Fibroblast of villous mesenchyme (primary cell): ENCODE measurements at places on chromosomes 11 and 22. TPM values are rescaled to one million over a fixed set of nuclear protein-coding genes. Genes with fewer than 3 reads are reported as not detected.

- no peak for DNase-seq
Observed at GRCh38 chr22:37371491-37371890, 55.8 kb downstream of the ELFN2 start.

DNA sequence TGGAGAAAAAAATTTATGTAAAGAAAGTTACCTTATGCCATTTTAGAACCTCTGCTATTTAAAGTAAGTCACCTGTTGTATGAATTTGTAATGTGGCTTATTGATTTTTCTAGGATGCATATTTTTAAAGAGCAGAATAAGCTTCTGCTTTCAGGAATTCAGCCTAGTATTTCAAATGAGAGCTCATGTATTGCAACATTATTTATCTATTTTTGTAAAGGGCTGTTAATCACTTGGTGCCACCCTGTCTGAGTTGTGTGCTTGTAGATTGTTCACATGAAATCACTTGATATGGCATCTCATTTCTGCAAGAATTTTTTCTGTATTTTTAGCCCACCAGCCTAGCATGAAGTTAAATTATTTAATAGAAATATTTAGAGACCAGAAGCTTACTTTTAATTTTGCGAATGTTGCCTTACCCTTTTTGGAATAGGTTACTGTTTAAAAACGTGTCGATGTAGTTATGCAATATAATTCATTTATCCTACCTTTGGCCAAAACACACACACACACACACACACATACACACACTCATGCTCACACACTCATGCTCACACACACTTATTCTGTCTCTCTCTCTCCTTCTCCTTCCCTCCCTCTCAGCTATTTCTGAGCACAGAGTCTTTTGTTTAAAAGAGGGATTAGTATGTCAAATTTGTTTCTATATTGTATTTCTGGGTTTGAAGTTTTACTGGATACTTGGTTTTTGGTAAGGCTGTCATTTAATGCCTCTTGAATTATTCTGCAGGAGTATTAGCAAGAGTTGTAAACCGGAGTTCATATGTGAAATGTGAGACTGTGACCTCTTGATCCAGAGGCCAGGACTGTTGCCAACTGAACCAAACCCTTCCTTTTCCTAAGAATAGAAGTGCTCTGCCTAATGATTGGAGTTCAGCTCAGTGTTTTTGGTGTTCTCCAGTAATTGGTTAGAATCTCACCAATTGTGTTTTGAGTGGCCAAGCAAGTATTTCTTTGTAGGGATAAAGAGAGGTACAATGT, 34.4 kb downstream of the YAP1 start:
- DNase-seq, result peak; percentile 80

- DNase-seq, result no peak
Observed at GRCh38 chr11:78722786-78723185, 148.1 kb upstream of the NARS2 start.

DSCAML1 gene
- total RNA-seq, result not detected in 2 replicates

DNA sequence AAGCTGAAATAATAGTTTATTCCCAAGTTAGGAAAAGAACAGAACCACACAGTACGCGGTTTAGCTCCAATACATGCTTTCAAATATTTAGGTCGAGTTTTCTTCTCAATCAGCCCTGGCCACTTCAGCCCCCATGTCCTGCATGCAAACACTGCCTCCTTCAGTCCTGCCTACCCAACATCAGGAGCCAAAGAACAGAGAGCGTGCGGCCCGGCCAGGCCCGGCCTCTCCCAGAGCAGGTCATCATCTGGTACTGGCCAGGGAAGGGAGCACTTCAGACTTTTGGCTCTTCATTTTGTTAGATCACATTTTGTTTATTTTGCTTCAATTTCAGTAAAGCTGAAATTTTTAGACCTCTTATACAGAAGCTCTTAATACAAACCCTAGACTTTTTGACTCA, 6.7 kb downstream of the BRD1 start:
- no peak for DNase-seq

CRKL gene
- total RNA-seq, result 40.3 and 57.4 TPM in 2 replicates

- no peak for DNase-seq
Observed at GRCh38 chr11:107359701-107360100, 97.9 kb downstream of the CWF19L2 start.

- no peak for DNase-seq
Observed at GRCh38 chr22:47000256-47000655, 237.8 kb downstream of the TBC1D22A start.

- peak; percentile 50 for DNase-seq
Observed at GRCh38 chr22:29071261-29072045, 1.4 kb upstream of the KREMEN1 start.

DNA sequence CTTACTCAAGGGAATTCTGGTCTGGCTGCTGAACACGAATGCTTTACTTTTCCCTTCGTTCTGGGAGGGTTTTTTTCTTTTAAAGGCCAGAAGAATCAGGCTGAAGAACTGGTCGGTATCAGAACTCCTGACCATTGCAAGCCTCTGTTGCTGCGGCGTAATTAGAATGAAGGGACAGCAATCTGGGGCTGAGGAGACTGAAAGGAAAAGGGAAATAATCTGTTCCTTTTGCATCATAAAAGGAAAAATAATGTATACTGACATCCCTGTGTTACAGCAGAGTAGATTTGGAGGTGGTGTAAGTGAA, 670 bp downstream of the SC5D start:
- DNase-seq, result no peak

CCDC188 gene
- total RNA-seq, result 0.43 and 0.97 TPM in 2 replicates

MIOX gene
- 0.32 TPM in 1 of 2 replicates, not detected in the other for total RNA-seq
